ENCODE measurements at places on chromosomes 4 and X.
A peak's percentile ranks its signal among the peaks of the same experiment; 100 is the strongest.

DNA sequence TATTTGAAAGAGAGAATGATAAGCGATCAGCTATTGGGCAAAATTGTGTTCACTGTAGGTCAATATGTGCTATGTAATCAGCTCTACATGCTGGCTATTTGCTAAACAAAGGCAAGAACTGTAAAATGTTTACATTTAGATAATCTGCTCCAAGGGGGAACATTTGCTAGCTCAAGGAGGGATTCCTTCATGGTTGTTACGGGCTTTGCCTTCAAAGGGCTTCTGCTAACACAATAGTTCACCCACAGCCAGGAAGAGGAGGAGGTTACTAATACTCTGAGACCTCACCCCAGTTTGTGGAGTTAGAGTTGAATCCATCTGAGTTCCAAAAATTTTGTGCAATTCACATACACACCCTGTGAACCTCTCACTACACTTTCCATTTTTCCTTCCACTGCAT lies 107.6 kb upstream of the BMP3 start:
- DNase-seq, result no peak

DNA sequence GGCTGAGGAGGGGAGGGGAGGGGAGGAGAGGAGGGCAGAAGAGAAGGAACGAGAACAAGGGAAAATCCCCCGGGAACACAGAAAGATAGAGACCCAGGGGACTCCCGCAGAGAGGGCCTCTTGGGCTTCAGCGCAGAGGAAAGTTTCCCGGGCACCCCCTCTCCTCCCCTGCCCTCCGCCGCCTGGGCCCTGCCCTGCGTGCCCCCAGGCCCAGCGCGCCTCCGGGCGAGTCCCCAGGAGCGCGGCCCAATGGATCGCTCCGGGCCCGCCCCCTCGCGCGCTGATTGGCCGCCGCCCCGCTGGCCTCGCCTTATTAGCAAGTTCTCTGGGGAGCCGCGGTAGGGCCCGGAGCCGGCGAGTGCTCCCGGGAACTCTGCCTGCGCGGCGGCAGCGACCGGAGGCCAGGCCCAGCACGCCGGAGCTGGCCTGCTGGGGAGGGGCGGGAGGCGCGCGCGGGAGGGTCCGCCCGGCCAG lies at the start of gene MSX1:
Gene MSX1 (plus strand): TSS at position 341 of the 474 bp plus-strand sequence. CDS start 235 bp downstream, outside the sequence.
- DNase-seq, result peak; percentile 40

DNA sequence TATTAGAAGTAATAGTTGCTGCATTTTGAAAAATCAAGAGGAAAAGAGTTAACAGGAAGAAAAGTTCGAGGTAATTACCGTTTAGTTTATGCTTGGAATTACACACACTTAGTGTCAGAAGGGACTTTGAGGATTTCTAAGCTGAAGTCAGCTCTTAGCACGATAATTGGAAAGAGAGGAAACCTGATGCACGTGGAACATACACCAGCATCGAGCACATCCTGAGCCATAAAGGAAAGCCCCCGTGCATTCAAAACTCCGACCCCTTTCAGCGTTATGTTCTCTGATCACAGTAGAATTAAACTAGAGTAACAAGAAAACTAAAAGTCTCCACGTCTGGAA lies 400 bp upstream of the PAQR3 start:
- DNase-seq, result no peak

DNA sequence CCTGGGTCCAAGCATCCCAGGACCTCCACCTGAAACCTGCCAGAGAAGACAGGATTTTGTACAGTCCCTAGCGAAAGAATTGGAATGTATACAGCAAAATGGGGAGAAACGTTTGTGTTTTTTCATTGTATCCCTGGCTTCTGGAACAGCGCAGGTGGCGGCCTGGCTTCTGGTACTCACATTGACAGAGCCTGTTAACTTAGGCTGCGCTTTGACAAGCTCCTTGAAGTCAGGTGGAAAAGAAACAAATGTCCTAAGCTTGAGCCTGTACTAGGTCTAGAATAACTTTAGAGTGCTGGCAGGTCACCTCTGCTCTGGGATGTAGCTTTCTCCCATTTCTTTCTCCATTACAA lies 343.7 kb upstream of the KLF3 start:
- no peak for DNase-seq

GRCh38 chrX:154749856-154750255 lies 1.0 kb downstream of the GAB3 start:
- peak; percentile 56 for DNase-seq

- DNase-seq, result no peak
These were observed 76.1 kb upstream of the PNPLA4 start for GRCh38 chrX:8003147-8003883.

DNA sequence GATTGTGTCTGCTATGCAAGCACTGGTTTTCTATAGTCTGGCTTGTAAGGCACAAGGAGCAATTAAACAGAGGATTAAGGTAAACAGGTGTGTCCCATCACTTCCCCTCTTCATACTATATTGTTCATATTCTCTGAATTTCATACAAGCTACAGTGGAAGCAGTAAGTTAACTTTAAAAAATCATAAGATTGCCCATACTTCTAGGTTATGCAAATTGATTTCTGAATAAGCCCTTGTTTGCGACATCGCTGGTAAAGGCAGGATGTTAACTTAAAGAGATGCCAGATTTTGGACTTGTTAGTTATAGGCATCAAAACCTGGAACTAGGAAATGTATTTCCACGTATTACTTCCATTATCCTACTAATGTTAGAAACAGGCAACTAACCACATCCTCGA lies 1.0 kb upstream of the TMEM131L start:
- DNase-seq, result peak; percentile 74

DNA sequence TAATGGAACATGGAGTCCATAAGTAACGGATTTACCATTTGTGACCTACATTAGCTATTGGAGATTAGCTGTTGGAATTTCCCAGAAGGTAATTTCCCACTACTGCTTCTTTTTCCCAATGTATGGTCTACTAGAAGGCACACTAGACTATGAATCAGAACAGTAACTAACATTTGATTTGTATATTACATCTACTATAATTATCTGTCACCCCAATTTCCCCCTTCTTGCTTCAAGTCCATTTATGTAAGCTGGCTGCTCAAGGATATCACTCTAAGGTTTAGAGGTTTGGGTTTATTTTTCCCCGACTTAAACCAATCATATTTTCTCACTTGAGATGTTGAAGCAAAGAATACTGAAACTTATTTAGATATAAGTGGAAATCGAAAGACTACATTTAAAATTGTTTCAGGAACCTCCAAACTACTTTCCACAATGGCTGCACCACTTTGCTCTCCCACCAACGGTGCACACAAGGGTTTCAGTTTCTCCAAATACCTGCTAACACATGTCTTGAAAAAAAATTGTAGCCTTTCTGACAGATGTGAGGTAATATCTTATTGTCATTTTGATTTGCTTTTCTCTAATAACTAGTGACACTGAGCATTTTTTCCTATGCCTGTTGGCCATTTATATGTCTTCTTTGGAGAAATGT lies 33.3 kb upstream of the H2AZ1 start:
- DNase-seq, result no peak

- no peak for DNase-seq
These were observed 854.4 kb upstream of the AGA start for GRCh38 chr4:178296669-178297068.

DNA sequence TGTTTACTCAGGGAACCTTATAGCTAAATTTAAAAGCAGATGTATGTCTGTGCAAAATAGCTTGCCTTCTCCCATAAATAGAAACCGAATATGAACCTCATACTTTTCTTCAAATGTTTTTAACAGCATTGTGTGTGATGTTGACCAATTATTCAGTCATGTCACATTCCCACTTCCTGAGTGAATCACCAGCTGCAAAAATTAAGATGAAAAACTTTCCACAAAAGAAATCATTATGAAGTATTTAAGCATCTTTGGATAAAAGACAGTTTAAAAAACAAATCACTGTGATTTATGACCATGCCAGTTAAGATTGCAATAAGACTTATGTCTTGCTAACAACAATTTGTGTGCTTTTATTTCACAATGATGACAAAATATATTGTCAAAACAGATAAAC lies 220.1 kb downstream of the PDGFC start:
- no peak for DNase-seq

- no peak for DNase-seq
These were observed 109.2 kb downstream of the PSAPL1 start for GRCh38 chr4:7325541-7325940.

Data from OCI-M1 (cell line).